ENCODE measurements at places on chromosomes 5 and 9.
A peak's percentile ranks its signal among the peaks of the same experiment; 100 is the strongest.

DNA sequence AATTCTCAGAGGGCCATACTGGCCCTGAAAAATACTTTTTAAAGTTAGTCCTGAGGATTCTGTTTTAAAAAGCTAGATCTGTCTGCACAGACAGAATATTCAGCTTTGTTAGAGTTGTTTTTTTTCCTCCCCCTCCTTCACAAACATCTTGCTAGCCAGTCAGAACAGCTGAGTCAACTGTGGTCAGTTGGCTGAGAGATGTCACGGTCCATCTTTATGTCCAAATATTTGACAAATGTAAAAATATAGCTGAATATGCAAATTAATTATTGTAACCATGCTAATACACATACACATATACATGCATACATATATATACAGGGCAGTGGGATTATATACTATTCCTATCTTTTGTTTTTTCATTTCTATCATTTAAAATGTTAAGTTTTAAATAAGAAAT, 33.9 kb downstream of the UNC13B start:
- no peak for DNase-seq

DNA sequence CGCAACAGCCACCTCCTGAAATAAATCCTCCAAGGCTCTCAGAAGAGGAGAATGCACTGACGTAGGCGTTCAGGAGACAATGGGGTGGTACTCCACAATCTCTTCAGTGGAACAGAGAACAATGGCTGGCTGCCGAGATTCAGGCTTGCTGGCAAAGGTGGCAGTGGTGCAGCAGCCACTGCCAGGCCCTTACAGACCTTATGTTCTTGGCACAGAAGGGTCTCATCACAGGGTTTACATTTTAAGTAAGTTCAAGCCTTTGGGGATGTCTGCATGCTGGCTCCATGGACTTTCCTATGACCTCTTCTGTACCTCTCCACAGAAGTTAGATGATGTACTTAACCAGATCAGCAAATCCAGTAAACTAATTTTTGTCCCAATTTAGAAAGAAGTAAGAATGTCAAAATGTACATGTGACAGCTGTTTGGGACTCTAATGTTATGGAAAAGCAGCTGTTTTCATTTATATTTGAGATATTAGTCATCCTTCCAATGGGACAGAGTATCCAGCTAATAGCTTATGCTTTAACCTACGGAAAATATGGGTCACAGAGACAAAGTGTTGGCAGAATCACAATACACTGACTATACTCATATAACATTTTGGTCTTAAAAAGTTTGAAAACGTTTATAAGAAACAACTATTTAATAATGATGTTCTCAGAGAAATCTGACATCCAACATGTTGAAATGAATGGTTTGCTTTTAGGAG, 180.9 kb downstream of the MAPKAP1 start:
- no peak for DNase-seq

- no peak for DNase-seq
Measured at GRCh38 chr9:3150074-3150473, 306.2 kb upstream of the PUM3 start.

GRCh38 chr9:14270358-14271092, 43.4 kb downstream of the NFIB start:
- DNase-seq, result no peak

DNA sequence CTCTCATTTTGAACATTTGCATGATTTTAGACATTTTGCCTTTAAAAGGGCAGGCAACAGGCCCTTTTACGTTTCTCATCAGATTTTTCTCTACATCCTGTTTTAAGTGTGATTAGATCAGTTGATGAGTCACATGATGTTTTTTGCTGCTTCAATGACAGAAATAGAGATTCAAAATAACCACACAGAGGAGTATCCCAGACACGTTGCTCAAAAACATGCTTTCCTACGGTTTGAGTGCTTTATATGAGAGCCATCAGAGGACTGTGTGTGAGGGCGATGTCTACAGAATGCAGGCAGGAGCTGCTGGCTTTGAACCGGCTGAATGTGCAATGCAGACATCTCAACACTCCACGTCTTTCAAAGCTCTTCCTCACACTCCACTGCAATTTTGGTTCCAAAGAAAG, 42.1 kb downstream of the OTULIN start:
- no peak for DNase-seq

GRCh38 chr9:126564128-126564527, 49.6 kb upstream of the LMX1B start:
- no peak for DNase-seq

- DNase-seq, result no peak
Measured at GRCh38 chr5:56314529-56314928, 81.4 kb upstream of the ANKRD55 start.

DNA sequence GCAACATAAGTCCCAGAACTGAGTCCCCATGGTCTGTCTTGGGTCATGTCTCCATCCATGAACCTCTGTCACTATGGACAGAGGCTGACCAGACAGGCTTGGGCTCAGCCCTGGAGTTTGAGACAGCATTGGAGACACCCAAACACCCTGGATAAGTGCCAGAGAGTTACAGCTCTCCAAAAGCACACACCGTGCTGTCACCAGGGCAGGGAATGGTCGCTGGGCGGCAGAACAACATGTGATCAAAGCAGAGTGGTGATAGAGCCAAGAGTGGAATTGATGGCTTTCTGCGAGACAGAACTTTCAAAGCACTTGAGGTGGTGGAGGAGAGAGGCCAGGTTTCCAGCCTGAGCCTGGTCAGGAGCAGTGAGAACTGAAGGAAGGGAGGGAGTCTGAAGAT, 50.1 kb downstream of the DRD1 start:
- DNase-seq, result peak; percentile 50

- no peak for DNase-seq
Measured at GRCh38 chr5:4387290-4387689, 752.8 kb upstream of the ADAMTS16 start.

DNA sequence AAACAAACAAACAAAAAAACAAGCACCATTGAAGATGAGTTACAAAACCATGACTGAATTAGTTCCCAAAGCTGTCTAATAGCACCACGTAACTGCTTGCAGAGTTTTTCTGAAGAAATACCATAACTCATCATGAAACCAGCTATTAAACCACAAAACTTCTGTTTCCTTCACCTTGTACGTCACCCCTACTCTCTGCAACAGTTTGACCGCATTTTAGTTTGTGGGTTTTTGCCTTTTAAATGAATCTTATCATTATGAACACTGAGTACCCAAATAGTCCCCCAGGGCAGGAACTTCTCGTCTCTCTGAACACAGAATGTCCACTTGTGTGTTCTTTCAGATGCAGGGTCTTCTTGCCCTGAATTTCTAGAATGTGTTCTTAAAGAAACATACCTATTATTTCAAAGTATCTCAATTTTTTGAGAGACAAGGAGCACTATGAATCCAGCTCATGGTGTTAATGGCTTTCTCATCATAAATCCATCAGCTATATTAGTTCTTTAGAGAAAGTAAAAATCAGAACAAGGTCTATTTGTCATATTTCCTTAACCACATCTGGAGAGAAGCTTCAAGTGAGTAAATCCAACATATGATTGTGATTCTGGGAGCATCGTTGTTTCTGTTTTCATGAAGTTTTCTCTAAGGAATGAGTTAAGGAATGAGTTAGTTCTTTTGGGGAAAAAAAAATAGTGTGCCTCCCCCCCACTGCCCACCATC, 210.6 kb downstream of the AUH start:
- DNase-seq, result no peak

GRCh38 chr9:70056211-70056944, 12.7 kb downstream of the MAMDC2 start:
- no peak for DNase-seq

DNA sequence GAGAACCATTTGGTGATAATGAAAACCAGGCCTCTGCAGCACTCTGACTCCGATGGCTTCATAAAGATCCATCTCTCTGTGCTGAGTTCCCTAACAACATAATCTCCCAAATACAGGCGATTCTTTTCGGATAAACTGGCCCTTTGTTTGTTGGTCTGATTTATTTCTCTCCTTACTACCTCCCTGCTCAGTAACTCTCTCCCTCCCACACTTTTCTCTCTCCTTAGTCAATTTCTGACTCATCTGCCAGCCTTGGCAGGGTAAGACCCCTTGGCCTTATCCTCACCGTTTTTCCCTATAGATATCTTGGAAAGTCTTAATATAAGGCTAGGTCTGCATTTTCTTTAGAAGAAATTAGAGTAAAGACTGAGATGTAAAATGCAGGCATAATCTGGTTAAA, 128.7 kb downstream of the BRINP1 start:
- no peak for DNase-seq

- no peak for DNase-seq
Measured at GRCh38 chr9:111645806-111646205, 14.7 kb downstream of the DNAJC25 start.

DNA sequence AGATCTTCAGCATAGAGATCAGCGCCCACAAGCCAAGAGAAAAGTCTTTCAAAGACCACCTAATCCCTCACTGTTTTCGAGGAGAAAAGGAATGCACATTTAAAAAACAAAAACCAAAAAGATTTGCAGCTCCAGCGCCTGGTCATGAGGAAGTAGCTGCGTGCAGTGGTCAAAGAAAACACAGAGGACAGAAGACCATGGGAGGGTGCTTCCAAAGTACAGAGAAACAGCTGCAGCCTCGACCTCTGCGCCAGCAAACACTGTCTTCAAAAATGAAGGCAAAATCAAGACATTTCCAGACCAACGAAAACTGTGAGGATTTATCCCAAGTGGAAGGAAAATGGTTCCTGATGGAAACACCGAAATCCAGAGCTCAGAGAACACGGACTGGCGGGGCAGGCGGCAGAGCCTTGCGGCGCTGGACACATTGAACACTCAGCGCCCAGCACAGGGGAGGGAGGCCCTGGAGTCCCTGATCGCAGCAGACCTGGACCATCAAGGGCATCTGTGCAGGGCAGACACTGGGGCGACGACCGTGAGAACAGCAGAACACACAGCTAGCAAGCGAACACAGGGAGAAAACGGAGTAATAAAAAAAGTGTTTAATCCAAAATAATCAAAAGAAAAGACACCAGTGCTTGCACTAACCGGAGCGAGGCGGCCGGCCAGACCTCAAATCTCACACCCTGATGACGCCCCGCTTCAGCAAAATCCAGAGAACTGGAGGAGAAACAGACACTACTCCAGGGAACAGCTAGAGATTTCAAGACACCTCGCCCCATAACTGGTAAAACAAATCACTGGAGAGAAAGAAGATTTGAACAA, 12.6 kb upstream of the SLC12A7 start:
- no peak for DNase-seq

- DNase-seq, result no peak
Measured at GRCh38 chr9:107862323-107862722, 372.8 kb upstream of the KLF4 start.

- DNase-seq, result no peak
Measured at GRCh38 chr5:43523662-43524072, 8.7 kb upstream of the C5orf34 start.

DNA sequence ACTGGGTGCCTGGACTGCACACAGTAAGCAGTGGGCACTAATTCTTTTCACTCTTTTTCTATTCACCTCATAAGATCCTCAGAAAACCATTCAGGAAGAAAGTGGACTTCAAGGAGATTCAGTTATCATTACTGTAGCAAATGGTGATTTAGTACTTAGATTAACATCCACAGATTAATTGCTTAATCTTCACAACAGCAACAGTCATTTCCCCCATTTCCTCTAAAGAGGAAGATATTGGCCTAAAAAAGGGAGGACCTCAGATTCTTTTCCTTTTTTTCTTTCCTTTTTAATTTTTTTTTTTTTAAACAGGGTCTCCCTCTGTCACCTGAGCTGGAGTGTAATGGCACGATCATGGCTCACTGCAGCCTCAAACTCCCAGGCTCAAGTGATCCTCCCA, 64.4 kb downstream of the AUH start:
- DNase-seq, result no peak

DNA sequence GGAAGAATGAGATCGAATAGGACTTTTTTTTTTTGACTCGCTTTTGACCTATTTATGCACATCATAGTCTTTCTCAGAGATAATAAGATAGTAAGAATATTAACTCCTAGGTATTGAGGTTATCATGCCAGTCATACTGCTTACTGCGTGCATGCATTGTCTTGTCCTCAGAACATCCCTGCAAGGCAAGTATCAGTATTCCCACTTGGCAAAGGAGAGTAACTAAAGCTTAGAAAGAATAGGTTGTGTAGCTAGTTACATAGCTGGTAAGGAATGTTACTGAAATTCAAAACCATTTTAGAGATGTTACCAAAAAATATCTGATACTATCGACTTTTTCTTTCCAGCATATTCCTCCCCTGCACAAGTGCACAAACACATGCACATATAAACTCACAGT, 296.1 kb upstream of the CLINT1 start:
- no peak for DNase-seq

DNA sequence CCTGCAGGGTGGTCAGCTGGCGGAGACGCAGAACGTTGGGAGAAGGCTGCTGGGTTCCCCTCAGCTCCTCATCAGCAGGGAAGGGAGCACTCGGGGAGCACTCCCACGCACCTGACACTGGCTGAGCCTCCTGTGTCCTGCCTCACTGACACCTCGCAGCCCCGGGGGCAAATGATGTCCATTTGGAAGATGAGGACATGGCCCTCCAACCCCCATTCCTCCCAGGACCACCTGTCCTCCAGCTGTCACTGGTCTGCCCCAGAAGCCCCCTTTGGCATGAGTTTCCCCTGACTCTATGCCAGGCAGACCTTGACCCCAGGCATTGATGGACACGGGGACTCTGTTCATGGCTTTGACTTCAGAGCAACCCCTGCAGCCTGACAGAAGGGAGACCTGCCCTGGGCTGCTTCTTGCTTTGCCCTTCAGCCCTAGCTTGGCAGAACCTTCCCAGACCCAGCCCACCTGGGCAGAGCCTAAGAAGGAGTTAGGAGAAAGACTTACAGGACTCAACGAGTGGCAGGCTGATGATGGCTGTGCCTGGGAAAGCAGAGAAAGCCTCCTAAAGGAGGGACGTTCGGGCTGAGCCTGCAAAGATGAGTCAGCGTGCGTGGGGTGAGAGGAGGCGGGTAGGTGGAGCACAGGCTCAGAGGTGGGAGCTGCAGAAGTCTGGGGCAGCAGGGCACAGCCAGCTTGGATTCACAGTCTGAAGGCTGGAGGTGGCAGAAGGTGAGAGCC, 90.6 kb downstream of the LMX1B start:
- DNase-seq, result no peak

DNA sequence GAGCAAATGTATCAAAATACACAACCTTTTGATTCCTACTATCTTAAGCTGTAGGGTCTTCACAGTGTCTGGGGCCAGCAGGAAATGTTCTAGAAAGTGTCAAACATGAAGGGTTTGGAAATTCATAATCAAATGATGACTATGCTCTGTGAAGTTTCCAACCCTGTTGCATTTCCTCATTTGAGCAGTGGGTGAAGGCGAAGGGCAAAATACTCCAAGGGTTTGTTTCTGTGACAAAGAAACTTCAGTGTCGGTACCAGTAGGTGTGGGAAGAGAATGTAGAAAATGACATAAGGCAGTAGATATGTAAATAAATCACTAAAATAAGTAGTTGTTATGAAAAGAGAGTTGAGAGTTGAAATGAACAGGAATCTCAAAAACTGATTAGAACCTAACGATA, 576 bp downstream of the ALDOB start:
- no peak for DNase-seq

DNA sequence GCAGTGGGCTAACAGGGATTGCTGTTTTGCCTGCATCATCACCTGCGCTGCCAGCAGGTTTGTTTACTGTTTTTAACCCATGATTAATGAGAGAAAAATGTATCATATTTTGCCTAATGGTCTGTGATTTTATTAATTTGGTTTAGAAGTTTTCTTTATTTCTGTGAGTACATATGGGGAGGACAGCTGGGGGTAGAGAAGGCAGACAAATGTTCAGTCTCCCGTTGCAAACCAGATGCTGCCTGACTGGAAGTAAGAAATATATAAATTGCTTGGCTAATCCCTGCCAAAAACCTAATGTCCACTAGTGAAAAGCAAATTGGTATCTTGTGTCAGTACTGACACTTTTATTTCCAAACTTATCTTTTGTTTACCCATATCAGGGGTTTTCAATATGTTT, 1766.1 kb upstream of the C9orf72 start:
- DNase-seq, result no peak

GRCh38 chr9:7536310-7536939, 263.2 kb downstream of the DMAC1 start:
- no peak for DNase-seq
